ENCODE measurements at places on chromosomes 2 and 18.

GRCh38 chr2:187686416-187687024, 132.3 kb upstream of the TFPI start:
- no peak for DNase-seq

DNA sequence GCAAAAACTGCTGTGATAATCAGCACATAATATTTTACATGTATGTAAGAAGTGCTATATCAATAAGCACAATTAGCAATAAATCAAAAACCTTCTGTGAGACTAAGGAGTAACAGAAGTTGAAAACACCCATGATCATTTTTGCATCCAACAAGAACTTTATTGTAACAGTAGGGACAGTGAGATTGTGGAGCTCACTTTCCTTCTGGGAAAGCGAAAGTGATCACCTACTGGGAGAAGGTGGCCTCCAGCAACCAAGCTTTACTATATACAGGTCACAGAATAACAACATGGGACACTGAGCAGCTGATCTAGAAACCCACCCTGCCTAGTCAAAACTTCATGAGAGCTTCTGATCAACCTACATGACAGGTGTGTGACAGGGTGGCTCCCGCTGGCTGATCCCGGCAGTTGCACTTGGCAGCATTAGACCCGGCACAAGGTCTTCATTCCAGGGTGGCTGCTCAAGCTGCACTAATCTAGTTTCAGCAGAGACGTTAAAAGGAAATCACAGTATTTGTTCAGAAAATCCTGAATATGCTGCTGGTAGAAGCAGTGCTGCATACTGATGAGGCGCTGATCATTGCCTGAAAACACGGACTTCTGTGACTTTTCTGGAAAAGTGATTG, 63.5 kb upstream of the ARL5A start:
- no peak for DNase-seq

DNA sequence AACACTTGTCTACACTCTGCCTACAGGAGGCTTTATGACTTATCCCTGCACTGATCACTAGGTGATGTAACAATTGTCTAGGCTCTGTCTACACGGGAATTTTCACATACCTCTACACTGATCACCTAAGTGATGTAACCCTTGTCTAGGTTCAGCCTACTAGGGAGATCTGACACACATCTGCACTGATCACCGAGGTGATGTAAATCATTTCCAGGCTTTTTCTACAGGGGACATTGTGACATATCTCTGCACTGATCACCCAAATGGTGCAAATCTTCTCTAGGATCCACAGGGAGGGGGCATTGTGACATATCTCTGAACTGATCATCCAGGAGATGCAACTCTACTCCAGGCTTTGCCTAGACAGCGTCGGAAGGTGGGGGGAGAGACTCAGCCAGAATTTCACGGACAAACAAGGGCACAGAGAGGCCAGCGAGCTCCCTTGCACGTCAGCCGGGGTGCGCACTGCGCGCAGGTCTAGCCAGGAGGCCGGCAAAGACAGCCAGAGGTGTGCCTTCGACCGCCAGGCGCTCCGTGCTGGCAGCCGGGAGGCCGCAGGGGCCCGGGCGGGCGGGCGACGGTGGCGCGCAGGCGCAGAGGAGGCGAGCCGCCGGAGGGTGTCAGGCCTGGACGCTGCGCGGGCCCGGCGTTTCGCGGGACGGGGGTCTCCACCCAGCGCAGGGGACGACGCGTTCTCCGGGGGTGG, 46.9 kb upstream of the USP14 start:
- no peak for DNase-seq

DNA sequence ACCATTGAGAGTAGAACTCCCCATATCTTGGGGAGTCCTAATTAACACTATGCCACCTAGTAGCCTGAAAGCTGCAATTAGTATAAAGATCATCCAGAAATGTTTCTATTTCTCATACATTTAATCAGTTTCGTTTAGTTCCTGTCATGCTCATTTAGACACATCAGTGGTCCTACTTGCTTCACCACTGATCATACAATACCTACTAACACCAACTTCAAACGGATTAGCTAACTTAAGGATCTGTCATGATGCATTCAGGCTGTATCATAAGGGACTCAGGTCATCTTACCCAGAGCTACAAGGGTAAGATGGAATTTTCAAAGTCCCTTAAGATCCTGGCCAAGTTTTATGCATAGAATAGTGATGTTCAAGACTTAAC, 6.8 kb downstream of the SRSF7 start:
- DNase-seq, result no peak

GRCh38 chr2:209044307-209044706, 379.5 kb upstream of the MAP2 start:
- no peak for DNase-seq

DNA sequence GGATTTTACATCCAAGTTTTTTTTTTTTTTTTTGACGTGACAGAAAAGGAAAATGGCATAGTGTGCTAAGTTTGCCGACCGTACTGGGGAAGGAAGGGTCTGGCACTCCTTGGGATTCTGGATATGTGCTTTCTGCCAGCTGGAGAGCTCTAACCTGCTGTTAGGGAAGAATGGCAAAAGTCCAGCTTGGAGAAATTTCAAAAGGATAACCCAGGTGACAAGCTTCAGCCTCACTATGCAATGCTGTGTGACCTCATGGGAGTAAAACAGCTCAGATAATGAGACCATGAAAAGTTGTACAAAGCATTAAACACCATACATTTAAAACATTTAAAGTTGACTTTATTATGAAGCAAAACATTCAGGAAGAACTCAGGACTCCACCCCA, 10.3 kb upstream of the GPR45 start:
- no peak for DNase-seq

GRCh38 chr18:75124991-75125381, 84.0 kb downstream of the PTGR3 start:
- DNase-seq, result no peak

DNA sequence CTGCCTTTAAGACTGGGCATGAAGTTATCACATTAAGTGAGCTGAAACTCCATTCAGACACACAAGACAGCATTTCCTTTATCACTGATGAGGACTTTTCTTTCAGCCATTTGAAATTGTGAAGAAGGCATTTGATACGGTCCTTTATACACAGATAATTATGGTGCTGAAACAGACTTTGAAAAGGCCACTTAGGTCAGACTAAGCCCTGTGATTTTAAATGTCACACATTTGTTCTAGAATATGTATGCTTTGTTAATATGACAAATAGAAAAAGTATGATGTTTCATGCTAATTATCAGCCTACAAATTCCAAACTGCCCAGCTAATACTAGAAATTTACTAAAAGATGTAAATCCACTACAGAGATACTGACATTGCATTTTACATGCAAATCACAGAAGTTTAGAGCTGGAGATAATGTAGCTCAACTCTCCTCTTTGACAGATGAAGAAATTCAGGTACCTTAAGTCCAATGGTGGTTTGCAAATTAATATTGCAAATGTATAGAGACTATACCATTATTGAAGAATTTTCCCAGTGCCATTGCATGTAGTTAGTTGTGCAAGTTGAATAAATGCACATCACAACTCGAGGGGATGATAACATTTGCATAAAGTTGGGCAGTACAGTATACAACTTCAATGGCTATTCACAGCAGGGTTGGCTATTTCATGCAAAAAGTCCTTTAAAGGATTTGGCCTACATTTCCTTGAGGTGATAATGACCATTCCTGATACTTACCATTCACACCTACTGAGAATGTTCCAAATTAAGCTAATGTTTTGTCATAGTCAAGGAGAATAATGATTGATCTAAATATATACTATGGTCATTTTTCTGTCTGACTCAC, 175.2 kb downstream of the UPP2 start:
- no peak for DNase-seq

DNA sequence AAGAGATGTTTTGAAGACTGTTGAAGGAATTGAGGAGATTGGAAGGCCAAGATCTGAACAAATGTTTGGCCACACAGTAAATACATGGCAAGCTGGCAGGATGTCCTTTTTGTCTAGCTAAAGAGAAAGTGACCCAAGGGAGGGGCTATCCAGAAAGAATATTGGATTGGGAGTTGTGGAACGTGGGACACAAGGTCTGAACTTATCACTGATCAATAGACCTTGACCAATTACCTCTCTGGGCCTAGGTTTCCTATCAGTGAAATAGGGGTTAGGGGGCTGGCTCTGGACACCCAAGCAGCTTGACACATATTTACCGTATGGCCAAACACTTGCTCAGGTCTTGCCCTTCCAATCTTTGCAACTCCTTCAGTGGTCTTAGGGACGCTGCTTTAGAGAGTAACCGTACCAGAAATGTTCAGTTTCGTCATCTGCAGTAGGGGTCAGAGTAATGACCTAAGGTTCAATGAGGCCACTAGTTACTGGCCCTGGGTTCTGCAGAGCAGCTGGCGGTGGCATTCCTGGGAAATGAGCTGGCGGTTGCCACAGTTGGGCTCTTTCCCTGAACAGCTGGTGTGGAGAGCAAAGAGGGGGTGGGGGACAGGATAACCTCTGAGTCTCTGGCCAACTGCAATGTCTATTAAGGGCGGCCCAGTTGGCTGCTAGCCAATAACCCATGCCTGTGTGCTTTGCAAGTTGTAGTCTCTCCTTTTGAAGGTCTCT, 70.1 kb upstream of the STPG4 start:
- no peak for DNase-seq

DNA sequence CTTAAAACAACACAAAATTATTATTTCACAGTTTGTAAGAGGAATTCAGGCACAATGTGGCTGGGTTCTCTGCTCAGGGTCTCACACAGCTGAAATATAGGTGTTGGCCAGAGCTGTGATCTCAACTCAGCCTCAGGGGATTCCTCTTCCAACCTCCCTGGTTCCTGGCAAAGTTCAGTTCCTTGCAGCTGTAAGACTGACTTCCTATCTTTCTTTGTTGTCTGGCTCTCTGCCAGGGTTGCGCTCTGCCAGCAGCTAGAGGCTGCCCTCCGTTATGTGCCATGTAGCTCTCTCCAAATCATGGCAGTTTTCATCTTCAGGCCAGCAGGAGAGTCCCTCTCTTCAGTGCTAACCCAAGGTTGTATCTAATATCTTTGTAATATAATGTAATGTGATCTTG, 272.5 kb upstream of the KCNJ3 start:
- DNase-seq, result no peak

GRCh38 chr2:100856732-100857131, 36.8 kb downstream of the NPAS2 start:
- no peak for DNase-seq

DNA sequence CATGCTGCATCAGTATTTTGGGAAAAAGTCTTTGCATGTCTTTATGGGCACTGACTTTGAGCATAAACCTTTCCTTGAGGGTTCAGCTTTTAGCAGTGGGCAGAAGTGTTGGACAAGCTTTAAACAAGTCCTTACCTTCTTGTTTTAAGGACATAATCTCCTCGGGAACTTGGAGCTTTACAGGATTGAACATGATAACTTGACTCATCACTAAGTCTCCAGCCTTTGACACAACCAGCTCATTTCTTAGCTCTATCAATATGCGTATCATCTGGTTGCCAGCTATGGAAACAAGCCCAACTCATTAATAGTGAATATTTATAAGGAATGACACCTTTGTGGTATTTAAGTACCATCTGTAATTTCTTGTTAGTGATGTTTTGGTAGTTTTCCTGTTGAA, 21.0 kb upstream of the RAB27B start:
- DNase-seq, result no peak

GRCh38 chr2:232538671-232539070, 821 bp upstream of the CHRNG start:
- no peak for DNase-seq

GRCh38 chr2:197001921-197002320, 75.4 kb upstream of the PGAP1 start:
- no peak for DNase-seq

DNA sequence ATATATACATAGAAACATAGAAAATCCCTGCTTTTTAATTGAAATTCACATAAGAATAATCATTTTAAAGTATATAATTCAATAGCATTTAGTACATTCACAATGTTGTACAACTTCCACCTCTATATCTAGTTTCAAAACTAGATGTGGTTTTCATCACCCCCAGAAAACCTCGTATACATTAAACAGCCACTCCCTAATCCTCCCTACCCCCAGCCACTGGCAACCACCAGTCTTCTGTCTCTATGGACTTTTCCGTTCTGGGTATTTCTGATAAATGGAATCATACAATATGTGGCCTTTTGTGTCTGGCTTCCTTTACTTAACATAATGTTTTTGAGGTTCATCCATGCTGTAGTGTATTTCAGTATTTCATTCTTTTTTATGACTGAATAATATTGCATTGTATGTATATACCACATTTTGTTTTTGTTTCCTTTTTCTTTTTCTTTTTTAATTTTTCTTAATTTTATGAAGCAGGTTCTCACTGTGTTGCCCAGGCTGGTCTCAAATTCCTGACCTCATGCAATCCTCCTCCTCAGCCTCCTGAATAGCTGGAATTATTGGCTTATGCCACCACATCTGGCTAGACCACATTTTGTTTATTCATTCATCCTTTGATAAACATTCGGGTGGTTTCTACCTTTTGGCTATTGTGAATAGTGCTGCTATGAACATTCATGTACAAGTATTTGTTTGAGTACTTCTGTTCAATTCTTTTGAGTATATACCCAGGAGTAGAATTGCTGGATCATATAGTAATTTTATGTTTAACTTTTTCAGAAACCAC, 50.6 kb upstream of the RNF152 start:
- no peak for DNase-seq

DNA sequence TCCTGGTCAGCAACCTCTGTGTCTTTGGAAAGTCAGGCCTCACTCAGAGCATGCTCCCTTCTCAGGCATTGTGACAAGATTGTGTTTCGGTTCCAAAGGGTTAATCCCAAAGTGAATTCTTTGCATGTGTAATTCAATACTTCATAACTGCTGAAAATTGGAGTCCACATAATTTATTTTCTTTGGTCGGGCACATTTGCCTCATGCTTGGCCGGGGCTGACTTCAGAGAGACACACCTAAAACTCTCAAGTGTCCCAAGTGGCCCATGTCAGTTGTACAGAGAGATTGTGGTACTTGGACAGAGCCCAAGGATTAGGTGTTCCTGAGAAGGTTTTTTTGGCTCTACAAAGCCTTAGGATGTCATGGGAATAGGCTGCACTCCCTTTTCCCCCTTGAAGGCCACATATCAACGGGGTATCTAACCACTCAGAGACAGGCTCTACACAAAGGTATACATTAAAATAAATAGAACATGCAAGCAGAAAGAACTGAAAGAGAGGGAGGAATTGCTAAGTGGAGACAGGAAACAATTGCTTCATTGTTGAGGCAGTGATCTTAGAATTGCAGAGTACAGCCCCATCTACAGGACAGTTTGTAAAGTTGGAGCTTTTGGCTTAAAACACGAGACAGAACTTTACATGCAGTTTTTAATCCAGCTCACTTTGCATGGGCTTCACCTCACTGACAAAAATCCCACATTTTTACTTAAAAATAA, 1232.3 kb upstream of the ZEB2 start:
- DNase-seq, result no peak
